ENCODE measurements at places on chromosomes 5 and 9.

GRCh38 chr9:87796196-87796595, 70.3 kb downstream of the CTSL start:
- DNase-seq: no peak

DNA sequence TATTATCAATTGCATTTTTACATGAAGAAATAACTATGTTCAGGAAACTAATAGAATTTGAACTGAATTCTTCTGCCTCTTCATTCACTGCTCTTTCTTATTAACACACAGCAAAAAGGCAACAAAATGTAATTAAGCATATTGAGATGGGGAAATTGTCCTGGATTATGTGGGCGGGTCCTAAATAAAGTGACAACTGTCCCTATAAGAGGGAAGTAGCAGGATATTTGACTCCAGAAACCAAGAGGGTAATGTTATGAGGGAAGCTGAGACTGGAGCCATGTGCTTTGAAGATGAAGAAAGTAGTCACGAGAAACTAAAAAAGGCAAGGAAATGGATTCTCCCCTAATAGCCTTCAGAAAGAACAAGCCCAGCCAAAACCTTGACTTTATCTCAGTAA, 311.2 kb upstream of the PIK3R1 start:
- DNase-seq: no peak

- DNase-seq: no peak
Observed at GRCh38 chr5:43041110-43041668, 1.1 kb upstream of the ANXA2R start.

DNA sequence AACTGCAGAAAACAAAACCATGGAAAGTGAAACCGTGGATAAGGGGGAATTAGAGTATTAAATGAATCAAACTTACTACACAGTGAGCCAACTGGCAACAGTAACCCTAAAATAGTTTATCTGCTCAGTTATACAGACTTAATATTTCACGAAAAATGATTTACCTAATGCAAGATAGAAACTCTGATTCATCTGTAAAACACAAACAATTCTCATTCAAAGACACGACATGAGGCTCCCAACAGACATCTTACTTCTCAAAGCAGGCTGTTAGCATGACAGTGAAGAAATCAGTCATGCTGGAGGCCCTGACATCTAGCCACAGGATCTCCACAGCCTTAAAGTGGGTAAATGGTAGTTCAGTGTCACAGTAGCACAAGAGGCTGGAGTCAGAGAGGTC, 131.2 kb downstream of the FBN2 start:
- no peak for DNase-seq

DNA sequence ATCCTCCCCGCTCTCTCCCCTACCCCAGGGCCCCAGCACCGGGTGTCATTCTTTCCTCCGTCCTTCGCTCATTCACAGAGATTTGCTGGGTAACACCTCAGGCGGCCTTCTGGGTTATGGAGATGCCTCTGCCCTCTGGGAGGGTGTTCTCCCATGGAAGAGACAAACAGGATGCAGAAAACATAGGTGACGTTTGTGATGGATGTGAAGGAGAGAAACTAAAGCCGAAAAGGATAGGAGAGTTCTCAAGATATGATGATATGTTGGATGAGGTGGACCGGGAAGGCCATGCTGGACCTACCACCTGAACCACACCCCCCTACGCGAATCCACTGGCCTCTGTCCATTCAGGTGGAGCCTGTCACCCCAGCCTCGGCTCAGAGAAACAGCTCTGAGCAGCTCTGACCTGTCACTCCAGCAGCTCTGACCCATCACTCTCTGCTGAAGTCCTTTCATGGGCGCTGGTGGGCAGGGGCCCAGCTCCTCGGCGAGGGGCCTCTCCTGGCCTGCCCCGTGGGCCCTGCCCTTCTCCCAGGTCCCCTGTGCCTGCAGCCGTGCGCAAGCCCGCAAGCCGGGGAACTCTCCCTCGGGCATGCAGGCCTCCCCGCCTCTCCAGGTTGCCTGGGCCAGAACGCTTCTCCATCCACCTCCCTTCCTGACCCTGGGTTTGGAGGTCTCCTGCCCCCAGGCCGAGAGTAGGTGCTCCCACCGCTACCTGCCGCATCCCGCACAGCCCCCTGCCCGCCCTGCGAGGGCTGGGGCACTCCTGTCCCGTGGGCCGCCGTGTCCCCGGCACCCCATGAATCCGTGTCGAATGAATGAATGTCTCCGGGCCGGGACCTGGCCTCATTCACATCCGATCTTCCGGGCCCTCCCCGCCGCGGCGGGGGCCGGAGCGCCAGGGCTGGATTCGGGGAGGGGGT, 717 bp upstream of the NCS1 start:
- no peak for DNase-seq

DNA sequence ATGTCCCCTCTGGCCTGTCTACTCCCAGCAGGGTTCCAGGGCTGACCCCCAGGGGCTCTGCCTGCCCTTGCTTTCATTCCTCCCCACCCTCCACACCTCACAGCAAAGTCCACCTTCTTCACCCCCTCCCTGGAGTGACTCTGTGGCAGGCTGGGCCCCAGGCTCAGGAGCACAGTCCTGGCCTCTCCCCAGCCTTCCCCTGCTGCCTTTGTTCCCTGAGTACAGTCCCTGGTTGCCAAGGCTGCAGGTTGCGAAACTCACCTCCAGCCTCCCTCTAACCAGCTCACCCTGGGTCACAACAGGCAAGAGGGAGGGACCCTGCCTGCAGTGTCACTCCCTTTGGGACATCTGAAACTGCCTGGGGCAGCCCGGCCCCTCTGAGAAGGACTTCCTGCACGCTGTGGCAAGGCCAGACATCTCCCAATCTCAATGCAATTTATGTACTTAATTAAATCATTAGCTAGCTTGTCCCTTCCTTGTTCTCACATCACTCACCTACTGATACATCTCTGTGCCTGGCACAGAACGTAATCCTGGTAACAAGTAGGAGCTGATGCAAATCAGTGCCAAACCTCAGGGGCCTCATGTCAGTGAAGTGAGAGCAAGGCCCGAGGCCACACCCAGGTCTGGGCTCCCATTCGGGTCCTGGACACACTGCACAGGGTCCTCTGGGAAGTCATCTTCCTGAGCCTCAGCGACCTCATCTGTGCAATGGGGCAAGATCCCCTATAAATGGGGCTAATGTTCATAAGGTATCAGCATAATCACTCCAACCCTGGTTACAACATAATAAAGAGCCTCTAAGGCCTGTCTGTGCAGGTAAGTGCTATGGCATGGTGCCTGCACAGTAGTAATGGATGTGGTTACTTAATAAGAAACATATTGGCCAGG, 27.3 kb upstream of the TRIM14 start:
- peak; percentile 43 for DNase-seq

DNA sequence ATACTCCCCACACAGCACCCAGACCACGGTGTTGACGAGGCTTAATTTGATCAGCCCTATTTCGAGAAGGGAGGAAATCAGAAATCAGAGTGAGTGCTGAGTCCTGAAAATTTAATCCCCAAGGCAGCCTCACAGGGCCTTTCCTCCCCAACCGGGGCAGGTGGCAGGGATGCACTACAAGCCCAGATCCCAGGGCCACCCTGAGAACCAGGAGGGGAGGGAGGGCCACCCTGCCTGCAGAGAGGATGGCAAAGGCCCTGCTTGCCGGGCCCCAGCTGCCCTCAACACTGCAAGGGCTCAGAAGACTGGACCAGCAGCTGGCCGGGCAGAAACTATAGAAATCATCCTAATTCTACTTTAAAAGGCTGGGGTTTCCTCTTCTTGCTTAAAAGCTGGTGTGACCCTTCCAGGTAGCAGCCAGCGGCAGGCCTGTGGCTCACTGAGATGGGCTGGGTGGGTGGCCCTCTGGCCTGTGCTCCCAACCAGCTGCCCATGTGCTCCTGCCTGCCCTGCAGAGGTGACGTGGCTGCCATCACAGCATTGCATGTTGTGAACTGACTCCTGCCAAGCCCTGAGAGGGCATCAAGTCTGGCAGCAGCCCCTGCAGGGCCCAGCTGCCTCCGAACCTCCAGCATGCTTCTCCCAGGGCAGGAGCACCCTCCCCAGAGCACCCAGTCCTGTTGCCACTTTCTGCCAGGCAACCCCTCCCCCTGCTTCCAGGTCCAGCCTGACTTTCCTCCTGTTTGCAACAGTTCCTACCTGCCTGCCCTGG, 122.8 kb downstream of the ADAMTS2 start:
- no peak for DNase-seq

GRCh38 chr9:92315456-92315855, 9.7 kb downstream of the NOL8 start:
- DNase-seq: no peak

DNA sequence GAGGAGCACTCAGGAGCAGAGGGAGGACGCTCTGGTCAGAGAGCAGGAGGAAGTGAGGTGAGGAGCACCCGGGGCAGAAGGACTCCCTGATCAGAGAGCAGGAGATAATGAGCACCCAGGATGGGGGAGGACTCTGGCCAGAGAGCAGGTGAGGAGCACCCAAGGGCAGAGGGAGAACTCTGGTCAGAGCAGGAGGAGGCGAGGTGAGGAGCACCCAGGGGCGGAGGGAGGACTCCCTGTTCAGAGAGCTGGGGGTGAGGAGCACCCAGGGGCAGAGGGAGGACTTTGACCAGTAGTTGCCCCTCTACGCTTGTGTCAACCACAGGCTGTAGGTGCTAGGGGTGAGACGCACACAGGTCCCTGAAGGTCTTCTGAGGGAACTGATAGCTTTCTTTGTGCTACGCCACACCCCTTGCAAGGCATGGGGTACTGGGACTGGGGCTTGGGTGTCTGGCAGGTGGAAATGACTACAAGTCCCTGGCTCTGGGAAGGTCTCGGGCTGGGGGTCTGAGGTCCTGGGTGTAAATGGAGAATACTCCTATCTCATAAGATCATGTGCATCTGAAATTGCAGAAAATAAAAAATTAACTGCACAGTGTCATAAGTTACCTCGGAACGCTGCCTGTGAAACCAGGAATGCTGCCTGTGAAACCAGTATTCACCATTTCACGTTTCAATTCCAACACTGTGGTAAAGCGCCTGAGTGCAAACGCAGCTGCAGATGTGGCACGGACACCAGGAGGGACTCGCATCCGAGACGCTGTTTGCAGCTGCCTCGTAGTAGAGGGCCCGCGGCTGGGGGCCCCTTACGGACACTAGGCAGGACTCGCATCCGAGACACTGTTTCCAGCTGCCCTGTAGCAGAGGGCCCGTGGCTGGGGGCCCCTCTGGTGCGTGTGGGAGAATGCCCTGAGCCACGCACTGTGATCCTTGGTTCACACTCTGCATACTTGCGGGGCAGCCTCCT, 27.0 kb upstream of the SLC6A3 start:
- DNase-seq: no peak

GRCh38 chr9:133888048-133888808, 103.9 kb downstream of the VAV2 start:
- no peak for DNase-seq

GRCh38 chr9:116276196-116276493, 122.6 kb downstream of the PAPPA start:
- DNase-seq: no peak

- DNase-seq: no peak
Observed at GRCh38 chr5:175819090-175819425, 52.3 kb upstream of the CPLX2 start.

DNA sequence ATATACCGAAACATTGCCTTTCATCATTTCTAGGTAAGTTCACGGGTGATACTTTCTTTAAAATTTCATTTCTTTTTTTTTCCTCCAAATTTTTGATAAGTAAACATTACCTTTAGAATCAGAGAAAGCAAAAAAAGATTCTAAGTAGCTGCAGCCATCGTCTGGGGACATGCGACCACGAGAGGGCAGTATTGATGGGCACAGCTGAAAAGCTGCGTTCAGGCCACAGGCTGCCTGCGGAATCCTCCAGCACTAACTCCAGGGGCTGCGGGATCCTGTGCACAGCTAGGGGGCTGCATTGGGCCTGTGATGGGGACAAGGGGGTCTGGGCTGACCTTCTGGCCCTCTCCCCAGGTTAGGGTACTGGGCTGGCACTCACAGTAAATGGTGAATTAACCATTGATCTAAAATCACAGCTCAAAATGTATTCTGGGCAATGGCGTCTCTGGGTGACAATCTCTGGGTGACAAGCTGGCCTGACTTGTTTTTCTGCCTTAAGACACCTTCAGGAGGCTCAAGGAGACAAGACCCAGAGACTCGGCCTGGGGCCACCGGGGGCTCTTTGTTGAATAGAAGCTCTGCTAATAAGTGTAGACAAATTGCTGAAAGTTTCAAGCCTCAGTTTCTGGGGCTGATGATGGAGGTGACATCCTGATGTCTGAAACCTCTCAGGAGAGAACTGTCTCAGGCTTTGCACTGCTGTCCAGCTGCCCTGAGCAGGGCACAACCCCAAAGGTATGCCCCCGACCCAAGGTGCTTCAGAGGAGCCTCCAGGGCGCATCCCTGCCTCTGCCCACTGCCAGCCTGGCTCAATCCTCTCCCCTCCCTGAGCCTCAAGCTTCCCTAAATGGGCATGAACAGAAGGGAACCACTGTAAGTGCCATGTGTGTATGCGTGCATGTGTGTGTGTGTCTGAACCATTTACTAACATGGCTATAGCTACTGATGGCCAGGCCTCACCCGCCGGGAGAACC, 44.3 kb upstream of the SARDH start:
- peak; percentile 91 for DNase-seq

DNA sequence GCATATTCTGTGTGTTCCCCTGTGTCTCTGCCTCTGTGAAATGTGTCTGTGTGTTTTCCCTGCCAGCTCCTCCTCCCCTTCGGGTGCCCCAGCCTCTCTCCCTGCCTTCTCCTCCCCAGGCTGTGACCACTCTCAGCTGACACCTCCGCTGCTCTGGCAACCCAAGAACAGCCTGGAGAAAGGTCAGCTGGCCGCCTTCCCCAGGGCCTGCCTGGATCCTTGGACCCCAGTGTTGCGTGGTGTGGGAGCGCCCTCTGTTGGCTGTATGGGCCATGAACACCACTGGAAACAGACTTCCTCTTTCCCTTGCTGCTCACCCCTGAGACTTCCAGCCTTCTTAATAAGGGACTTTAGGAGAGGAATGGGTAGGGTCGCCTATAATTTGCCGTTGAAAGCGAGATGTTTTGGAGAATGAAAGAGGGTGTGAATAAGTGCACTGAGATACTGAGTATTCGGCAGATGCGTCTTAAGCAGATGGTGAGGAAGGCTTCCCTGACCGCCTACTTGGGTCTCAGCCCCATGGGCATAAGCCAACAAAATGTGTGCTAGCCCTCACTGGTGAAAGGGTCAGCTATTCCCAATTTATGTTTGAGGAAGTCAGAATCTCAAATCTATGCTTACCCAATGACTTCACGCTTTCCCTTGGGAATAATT, 114.9 kb upstream of the TRIM32 start:
- peak; percentile 44 for DNase-seq

DNA sequence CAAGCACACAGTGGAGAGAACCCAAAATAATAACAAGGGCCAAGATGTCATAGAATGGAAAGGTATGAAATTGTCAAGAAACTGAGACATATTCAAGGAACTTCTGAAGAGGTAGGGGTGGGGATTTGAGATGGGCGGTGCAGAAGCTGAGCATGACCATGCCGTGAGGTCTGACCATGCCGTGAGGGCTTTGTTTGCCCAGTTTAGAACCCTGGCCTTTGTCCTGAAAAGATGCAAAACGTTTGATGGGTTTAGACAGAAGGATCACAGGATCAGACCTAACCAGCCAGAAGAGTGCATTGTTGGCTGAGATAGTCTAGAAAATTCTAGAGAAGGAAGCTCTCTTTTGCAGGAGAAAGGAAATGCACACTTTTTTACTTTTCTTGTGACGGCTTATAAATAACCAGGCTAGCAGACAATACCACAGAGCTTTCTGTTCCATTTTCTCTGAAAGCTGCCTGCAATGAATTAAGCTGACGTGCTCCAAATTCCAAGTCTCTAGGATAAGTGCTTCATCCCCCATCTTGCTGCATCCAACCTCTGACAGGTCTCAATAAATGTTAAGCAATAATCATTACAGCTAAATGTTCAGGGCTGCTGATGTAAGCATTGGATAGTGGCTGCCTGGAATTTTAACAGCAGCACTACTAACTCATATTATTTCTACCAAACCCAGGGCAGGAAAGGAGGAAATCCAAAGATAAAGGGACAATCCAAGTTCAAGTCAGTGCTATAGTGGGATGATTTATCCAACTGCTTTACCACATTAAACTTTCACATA, 110.9 kb upstream of the IL6ST start:
- DNase-seq: no peak
